ENCODE measurements at places on chromosomes 6 and 20.
A peak's percentile ranks its signal among the peaks of the same experiment; 100 is the strongest.

DNA sequence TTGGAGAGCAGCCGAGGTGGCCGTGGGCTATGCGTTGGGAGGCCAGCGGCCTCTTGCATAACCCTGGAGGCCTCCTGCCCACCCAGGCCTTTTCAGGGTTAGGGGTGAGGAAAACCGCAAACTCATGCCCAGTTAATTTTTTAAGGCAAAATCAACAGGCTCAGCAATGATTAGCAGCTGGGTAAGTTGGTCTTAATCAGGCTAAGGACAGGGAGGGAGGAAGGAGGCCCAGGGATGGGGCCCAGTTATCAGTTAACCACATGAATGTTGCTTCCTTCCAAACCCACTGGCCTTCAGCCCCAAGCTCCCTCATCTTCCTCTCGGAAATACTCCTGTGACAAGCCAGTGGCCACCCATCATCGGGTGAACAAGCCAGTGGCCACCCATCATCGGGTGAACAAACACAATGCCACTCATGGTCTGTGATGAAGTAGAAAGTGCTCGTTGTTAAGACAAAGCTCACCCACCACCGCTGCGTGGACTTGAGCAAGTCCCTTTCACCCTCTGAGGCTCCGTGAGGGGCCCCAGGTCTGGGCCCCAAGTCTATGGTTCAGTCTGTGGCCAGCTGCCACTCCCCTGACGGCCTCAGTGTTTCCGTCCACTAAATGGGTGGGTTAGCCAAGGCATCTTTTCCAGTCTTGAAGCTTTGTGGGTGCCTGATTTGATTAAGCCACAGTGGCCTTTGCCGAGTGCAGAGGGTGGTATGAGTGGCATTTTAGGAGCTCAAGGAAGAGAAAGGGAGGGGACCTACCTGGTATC is 39.4 kb downstream of the HNF4A start:
- DNase-seq, result no peak

- no peak for DNase-seq
Measured at GRCh38 chr6:123802351-123802696, 1.3 kb upstream of the NKAIN2 start.

- peak; percentile 37 for DNase-seq
Measured at GRCh38 chr6:63764318-63764916, 128.8 kb downstream of the PHF3 start.

DNA sequence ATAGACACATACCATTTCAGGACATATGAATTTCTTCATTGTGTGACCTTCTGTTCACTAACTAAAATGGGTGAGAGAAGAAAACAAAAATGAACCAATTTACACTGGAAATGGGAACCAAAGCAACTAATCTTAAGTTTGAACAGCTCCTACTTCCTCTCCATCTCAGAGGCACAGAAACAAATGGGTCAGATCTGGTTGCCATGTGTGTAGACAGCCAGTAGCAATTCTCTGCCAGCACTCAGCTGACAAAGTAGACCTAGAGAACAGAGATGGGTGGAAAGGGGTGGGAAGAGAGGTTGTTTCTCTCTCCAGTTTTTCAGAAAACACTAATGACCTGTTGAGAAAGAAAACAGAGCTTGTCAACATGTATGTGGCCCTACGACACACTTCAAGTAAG is 14.3 kb upstream of the POPDC3 start:
- DNase-seq, result no peak

DNA sequence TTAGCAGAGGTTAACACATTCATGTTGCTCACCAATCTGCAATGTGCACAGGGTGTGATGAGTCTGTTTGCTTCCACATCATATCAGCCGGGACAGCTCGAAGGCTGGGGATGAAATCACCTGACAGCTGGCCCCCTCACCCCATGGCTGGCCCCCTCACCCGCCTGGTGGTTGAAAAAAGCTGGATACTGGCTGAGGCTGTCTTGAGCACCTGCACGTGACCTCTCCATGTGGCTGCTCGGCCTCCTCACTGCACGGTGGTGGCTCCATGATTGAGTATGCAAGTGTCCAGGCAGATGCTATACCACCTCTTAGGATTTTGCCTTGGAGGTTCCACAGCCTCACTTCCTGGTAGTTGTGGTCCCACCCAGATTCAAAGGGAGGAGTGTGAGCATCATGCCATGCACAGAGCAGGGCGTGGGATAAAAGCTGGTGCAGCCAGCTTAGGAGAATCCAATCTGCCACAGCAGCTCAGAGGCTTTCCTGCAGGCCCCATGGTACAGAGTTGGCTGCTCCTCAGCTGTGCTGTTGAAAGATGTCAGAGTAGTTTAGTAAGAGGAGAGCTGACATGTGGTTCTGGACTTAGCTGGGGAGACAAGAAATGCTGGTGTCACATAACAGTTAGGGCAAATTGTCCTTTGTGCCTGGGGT is 29.6 kb upstream of the SYNDIG1 start:
- no peak for DNase-seq

DNA sequence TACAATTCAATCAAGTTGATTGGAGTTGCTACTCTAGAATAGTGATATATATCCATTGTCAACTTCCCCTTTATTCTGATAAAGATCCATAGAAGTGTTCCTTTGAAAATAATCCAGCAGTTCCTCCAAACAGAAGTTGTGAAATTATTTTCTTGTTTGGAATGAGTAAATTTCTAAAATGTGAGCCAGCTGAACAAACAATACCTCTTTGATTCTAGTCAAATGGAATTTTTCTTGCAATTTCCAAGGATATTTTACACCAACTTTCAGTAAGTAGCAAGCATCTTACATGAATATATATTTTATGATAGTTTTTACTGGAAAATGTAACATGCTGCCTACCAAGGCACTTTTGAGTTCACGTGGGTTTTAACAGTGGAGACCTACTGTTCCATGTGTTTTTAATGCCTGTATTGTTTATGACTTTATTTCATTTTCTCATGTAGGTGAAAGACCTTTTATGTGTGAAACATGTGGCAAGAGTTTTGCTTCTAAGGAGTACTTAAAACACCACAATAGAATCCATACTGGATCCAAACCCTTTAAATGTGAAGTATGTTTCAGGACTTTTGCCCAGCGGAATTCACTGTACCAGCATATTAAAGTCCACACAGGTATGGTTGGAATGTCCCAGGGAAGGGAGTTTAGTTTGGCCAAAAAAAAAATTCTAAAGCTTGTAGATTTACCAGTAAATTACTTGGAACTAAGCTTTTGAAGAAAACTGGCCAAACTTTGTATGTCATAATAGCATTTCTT is 6.5 kb downstream of the GZF1 start:
- DNase-seq, result no peak

GRCh38 chr6:41452763-41453162 is 93.4 kb upstream of the FOXP4 start:
- no peak for DNase-seq

- DNase-seq, result no peak
Measured at GRCh38 chr6:44217332-44218143, 812 bp downstream of the MYMX start.

DNA sequence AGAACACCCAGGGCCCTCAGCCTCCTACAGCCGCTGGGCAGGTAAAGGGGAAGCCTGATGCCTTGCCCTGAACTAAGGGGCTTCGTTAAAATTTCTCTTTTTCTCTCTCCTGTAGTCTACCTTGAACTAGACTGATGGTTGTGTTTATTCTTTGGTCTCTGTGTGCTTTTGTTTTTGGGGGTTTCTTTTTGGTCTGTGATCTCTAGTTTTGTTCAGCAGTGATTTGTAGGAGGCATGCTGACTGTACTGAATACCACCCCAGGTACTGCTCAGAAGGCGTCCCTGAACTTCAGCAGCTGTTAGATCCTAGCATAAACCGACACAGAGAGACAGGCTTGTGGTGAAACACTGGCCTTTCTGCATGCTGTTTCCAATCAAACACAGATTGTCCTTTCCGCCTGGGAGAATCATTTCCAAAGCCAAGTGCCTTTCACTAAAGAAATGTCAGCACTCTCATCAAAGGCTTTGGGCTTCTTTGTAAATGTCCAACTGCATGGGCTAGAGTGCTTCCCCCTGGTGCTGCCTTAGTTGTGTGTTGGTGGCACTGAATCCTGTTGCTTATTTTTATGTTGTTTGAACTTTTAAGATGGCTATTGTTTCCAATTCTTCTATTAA is 364.7 kb upstream of the SASH1 start:
- DNase-seq, result no peak

DNA sequence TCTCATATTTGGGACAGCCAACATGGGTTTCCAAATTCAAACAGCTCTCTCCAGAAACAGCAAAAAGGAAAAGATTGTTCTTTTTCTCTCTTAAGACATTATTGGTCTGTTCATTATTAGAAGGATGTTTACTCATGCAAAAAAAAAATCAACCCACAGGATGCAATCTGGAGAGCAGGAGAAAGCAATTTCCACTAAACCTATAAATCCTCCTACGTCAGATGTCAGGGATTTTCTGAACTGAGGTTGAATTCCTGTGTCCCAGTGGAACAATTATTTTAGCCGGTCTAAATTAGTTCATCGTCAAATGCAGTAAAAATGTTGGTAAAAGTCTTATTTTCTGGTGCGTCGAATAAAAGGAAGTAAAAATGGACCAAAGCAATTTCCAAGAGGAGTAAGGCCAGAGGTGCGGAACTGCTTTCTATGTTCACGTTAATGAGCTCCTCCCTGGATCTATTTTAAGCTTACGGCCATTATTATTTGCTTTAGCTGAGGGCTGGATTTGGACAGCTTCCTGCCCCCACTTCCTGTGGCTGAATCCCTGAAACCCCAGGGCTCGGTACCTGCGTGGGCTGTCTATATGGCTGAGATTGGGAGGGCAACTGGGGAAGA is at the start of gene GABRR1:
Gene GABRR1 (minus strand): TSS at position 60 of the 612 bp plus-strand sequence. CDS start 36 bp downstream, at position 24.
- DNase-seq, result no peak

GRCh38 chr6:83867527-83868161 is 8.2 kb downstream of the CYB5R4 start:
- DNase-seq, result peak; percentile 98

DNA sequence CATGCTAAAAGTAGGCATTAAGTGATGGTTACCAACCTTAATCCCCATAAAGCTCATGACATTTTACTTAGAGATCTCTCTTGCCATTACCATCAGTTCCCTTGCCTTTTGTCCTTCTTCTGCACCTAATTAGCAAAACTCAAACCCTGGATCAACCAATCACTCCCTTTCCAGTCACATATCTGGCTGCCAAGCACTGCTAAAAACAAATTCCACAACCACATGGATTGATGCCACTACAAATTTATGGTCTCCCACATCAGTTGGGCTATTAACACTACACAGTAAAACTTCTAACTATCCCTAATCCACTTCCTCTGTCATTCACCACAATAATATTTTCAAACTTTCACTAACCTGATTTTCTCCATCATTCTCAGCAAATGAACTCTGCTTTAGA is 54.3 kb upstream of the RNF146 start:
- DNase-seq, result no peak

DNA sequence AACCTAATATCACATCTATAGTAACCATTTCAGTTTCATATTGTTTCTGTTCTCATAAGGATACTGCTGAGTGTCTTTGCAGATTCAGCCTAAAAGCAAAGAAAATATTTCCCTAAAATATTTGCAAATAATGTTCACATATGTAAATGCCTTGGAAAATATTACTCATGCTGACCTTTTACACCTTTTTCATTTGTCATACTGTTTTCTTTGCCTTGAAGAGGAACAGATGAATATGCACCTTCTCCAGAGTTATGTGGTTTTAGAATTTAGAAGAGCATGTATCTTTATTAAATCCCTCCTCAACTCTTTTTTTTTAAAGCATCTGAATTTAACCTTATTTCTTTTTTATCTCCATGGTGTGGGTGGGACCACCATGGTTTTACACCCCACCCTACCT is 32.5 kb downstream of the NDUFAF5 start:
- DNase-seq, result peak; percentile 7

GRCh38 chr6:83708970-83709747 is at the start of gene SNAP91:
SNAP91 (minus strand) TSS chr6:83709101; CDS start chr6:83707927, 1,174 bp downstream.
- DNase-seq, result no peak

GRCh38 chr6:132675002-132675401 is 16.0 kb upstream of the TAAR1 start:
- no peak for DNase-seq

GRCh38 chr6:74656453-74656852 is 549.4 kb downstream of the COL12A1 start:
- DNase-seq, result no peak

DNA sequence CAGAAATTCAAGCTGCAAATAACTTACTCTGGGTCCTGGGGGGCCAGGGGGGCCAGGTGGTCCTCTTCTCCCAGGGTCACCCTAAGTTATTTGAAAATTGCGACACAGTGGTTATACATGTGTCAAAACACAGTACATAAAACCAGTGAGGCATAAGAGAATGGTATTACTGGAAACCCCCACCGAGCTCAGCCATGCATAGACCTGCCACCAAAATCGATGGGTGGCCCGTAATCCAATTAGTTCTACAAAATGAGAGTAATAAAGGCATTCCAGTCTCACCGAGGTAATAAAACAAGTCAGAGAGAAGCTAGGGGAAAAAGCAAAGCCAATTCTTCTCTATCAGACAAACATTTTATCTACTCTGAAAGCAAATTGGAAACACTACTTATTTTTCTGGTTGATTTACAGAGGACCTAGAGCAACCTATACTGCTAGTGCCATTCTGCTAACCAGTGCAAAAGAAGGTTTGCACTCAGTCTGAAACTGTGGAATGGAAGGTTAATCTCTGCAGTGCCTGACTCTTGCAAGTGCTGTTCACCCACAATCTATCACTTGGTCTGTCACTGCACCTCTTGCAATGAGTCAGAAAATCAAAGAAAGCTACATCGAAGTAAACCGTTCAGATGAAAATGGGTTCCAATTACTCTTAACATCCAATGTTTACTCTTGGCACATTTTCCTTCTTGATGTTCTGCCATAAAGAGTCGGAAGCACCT is 32.4 kb downstream of the COL9A1 start:
- no peak for DNase-seq

GRCh38 chr6:118023771-118024170 is 116.7 kb downstream of the SLC35F1 start:
- no peak for DNase-seq

GRCh38 chr6:71280701-71281100 is 7.9 kb upstream of the OGFRL1 start:
- no peak for DNase-seq

GRCh38 chr20:17014756-17015366 is 212.0 kb upstream of the PCSK2 start:
- DNase-seq, result no peak

- DNase-seq, result no peak
Measured at GRCh38 chr20:38229376-38230252, 30.9 kb downstream of the KIAA1755 start.

- no peak for DNase-seq
Measured at GRCh38 chr6:11621119-11621518, 83.6 kb downstream of the TMEM170B start.

DNA sequence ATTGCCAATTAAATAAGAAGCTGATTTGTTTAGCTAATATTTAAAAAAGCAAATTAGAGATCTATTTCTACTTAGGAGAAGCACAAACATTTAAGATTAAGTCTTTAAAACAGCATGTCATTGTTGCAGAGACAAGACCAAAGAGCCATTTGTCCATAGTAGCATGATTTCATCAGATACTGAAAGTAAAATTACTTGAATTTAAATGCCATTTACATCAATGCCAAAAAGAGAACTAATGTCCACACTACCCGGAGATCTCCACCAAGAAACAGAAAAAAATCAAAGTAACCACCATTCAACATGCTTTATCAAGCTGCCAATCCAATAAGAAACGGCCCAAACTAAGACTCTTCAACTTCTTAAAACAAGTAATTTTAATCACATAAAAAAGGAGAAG is 15.7 kb downstream of the AURKA start:
- no peak for DNase-seq

Measured in HFFc6 (cell line).